ENCODE measurements at places on chromosomes 4 and X. TPM values are rescaled to one million over a fixed set of nuclear protein-coding genes. Genes with fewer than 3 reads are reported as not detected.
A peak's percentile ranks its signal among the peaks of the same experiment; 100 is the strongest.

- H3K27ac ChIP-seq, result no peak overlapping the region
- H3K36me3 ChIP-seq, result no peaks in the 10 kb centered on the region
- H3K4me1 ChIP-seq, result no peaks in the 10 kb centered on the region
- no peaks in the 10 kb centered on the region for H3K27me3 ChIP-seq
- DNase-seq, result no peak
Observed at GRCh38 chrX:48719958-48720357, 23.4 kb downstream of the SUV39H1 start.

Gene DGKK
- not detected for total RNA-seq

GRCh38 chrX:50770702-50771101 is 43.3 kb downstream of the SHROOM4 start:
- no peak overlapping the region for H3K4me3 ChIP-seq
- H3K36me3 ChIP-seq, result no peaks in the 10 kb centered on the region
- no peak for DNase-seq
- no peak overlapping the region for H3K27ac ChIP-seq

Gene EFHC2
- total RNA-seq, result not detected

DNA sequence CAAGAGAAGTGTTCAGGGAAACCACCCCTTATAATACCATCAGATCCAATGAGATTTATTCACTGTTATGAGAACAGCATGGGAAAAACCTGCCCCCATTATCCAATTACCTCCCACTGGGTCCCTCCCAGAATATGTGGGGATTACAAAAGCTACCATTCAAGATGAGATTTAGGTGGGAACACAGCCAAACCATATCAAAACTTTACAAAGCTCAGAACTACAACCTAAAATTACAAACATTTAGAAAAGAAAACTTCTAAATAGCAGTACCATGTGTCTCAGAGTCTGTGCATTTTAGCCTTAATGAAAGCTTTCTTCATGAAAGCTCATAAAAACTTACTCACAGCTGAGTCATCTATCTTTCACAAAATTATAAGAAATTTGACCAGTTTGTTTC is 1442.8 kb upstream of the PCDH7 start:
- no peak overlapping the region for H3K4me3 ChIP-seq
- DNase-seq, result no peak
- H3K36me3 ChIP-seq, result no peaks in the 10 kb centered on the region
- no peak overlapping the region for H3K27ac ChIP-seq

Gene DKC1
- 18.6 TPM for total RNA-seq

Gene DAPP1
- 0.46 TPM for total RNA-seq

DNA sequence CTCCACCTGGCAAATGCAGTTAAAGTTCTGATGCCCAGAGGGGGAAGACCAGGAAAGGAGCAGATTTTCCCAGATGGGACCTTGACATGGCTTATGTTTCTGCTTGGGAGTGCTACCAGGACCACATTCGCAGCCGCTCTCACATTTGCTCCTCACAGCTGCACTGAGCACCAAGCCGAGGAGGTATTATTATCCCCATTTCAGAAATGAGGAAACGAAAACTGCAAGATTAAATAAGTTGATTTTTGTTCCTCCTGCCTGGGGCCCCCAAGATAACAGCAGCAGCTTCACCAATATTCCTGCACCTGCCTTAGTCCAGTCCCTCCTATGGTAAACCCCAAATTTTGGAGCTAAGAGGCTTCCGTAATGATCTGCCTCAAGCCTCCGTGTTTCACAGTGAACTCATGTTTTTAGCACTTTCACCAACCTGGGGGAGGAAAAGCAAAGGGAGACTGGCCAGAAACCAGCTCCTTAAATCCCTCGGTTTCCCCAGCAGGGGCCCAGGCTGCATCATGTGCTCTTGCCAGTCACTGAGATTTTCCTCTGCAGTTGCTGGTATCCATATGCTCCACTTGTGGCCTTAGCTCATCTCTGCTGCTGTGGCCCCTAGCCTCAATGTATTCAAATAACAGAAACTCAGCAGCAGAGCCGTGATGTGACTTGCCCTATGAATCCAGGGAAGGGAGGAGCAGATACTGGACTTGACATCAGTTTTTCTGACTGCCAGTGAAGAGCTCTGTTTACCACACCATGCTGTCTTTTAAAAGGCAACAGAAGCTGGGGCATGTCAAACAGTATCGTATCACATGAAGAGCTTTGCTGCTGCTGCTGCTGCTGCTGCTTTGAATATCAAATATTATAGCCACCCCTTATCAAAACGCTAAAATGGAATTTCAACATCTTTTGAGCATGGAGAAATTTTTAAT is 95.5 kb upstream of the KLHL13 start:
- H3K4me3 ChIP-seq, result no peak overlapping the region
- DNase-seq, result no peak
- H3K4me1 ChIP-seq, result no peaks in the 10 kb centered on the region
- H3K27me3 ChIP-seq, result no peaks in the 10 kb centered on the region
- no peaks in the 10 kb centered on the region for H3K36me3 ChIP-seq
- no peak overlapping the region for H3K27ac ChIP-seq

DNA sequence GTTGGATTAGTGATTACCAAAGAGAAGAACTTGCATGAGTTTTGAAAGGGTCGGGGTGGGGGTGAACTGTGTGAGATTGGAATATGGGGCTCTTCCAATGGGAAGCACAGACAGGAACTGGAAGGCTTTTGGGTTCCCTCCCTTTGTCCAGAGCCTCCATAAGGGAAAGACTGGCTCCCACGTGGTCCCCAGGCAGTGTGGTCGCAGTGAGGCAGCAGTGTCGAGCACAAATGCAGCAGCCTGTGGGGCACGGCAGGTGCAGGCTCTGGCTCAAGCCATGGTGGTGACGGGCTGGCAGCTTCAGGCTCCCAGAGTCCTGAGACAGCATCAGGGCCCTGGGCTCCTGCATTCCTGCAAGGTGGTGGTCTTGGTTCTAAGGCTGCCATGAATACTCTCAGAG is 45.5 kb downstream of the VCX2 start:
- H3K4me3 ChIP-seq, result no peak overlapping the region
- no peaks in the 10 kb centered on the region for H3K4me1 ChIP-seq
- no peak for DNase-seq
- no peaks in the 10 kb centered on the region for H3K36me3 ChIP-seq
- H3K27ac ChIP-seq, result no peak overlapping the region
- no peaks in the 10 kb centered on the region for H3K27me3 ChIP-seq

DNA sequence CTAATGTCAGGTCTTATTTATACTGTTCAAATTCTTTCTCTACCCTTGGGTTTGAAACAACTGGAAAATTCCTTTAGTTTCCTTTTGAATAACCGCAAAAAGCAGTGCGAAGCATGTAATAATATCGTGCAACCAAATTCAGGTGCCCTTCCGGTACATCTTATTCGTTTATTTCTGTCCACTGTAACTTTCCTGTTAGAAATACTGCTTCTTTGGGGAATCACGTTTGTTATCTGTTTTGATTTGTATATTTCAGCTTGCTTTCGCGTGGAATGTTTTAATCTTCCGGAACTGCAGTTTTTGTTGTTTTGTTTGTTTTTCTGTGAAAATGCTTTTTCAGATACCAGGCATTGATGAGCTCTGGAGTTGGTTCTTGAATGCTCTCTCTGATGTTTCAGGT is 85.7 kb upstream of the HPRT1 start:
- H3K4me1 ChIP-seq, result no peaks in the 10 kb centered on the region
- no peaks in the 10 kb centered on the region for H3K36me3 ChIP-seq
- H3K27ac ChIP-seq, result peak overlapping the region; percentile 88
- no peak for DNase-seq
- peak overlapping the region; percentile 94 for H3K4me3 ChIP-seq
- H3K27me3 ChIP-seq, result no peaks in the 10 kb centered on the region

Gene UGT8
- 0.15 TPM for total RNA-seq

All from gastrocnemius medialis (tissue), 4 donors.